AG04449 (cell line): ENCODE measurements at places on chromosomes 2 and 18.
A peak's percentile ranks its signal among the peaks of the same experiment; 100 is the strongest.

GRCh38 chr2:196369967-196370366 lies 198.6 kb upstream of the STK17B start:
- DNase-seq, result no peak

- no peak for DNase-seq
These were observed 463.1 kb upstream of the HS6ST1 start for GRCh38 chr2:128781585-128782385.

DNA sequence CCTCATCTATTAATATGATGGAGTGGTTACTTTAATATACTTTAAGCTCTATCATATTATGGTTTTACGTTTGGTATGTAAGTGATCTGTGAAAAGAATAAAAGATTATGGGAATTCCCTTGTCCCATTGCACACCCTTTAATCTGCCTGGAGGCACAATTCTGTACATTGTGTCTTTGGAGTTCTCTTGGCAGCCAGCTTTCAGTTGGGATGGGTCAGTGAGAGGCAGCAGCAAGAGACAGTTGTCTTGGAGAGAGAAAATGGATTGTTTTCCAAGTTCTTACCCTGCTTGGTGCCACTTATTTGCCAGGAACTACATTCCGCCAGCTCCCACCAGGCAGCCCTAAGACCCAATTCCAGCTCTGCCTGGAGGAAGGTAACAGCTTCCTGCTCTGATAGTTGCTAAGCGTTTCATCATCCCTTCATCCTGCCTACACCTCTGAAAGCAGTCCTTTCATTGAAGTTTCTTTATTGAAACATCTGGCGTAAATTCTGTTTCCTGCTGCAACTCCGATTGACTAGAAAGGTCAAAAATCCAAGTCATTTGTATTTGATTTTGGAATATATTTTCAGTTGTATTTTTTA lies 365.2 kb downstream of the AKAIN1 start:
- no peak for DNase-seq

GRCh38 chr18:59744271-59744721 lies 47.1 kb upstream of the CCBE1 start:
- DNase-seq, result peak; percentile 97

GRCh38 chr2:30530346-30530745 lies 83.3 kb downstream of the LCLAT1 start:
- no peak for DNase-seq

GRCh38 chr2:101502095-101502494 lies 27.2 kb upstream of the RFX8 start:
- DNase-seq, result no peak

DNA sequence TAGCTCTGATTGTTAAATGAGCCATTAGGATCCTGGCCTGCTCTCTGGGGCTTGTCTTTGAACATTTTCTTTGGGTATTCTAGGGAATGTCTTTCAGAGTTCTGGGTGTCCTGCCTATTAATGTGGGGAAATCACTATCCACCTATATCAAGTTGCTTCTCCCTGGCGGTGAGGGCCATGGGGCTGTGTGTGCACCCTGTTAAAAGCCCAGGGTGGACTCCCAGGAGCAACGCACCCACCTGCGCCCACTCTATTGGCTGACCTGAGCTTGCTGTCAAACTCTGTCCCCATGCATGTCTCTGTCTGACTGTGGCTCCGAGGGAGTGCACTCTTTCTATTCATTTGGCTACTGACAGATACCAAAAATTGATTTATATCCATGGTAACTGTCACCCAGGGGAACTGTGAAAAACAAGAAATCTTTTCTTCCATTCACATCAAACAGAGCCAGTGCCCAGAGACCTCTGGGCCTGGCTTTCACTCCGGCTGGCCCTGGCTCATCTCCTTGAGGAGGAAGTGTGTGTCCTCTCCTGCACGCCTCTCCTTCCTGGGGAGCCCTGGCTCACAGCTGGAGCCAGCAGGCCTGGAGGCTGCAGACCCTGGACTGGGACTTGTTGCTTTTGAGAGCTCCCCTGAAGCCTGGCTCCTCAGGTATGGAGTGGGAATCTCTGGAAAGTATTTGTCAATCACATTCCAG lies 10.5 kb upstream of the TOGARAM2 start:
- no peak for DNase-seq

DNA sequence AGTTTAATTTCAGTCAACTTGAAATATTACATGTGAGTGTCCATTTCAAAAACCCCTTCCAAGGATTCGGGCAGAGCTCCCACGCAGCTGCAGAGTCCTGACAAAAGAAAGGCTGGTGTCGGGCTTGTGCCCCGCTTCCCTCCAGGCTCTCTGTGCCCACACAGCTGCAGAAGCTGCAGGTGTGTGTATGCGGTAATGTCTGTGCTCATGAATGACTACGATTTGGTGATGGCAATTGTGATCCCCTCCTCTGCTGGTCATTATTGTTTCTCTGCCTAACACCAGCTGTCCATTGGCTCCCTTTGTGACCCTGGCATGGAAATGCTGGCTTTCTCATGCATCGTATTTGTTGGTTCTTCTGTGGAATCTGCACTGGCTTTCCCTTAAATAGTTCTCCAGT lies 224.8 kb downstream of the NUP35 start:
- no peak for DNase-seq

- no peak for DNase-seq
These were observed 672.9 kb upstream of the ACVR2A start for GRCh38 chr2:147171941-147172340.

DNA sequence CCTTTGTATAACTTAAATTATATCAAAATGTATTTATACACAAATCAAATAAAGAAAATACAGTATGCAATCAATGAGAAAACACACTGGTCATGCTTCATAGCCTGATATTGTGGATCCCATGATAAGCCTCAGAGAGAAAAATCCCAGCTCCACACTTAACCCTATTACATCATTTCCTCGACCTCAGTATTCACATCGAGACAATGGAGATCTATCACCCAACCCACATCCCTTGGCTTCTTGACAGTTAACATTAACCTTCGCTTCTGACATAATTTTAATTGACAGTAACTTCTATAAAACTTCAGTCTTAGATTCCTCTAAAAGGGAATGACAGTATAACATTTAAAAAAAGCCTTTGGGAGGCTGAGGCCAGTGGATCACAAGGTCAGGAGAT lies 11.6 kb downstream of the TMX3 start:
- no peak for DNase-seq

GRCh38 chr2:191740016-191740419 lies 62.1 kb downstream of the NABP1 start:
- no peak for DNase-seq

- no peak for DNase-seq
These were observed 218.1 kb downstream of the SP3 start for GRCh38 chr2:173747035-173747434.

DNA sequence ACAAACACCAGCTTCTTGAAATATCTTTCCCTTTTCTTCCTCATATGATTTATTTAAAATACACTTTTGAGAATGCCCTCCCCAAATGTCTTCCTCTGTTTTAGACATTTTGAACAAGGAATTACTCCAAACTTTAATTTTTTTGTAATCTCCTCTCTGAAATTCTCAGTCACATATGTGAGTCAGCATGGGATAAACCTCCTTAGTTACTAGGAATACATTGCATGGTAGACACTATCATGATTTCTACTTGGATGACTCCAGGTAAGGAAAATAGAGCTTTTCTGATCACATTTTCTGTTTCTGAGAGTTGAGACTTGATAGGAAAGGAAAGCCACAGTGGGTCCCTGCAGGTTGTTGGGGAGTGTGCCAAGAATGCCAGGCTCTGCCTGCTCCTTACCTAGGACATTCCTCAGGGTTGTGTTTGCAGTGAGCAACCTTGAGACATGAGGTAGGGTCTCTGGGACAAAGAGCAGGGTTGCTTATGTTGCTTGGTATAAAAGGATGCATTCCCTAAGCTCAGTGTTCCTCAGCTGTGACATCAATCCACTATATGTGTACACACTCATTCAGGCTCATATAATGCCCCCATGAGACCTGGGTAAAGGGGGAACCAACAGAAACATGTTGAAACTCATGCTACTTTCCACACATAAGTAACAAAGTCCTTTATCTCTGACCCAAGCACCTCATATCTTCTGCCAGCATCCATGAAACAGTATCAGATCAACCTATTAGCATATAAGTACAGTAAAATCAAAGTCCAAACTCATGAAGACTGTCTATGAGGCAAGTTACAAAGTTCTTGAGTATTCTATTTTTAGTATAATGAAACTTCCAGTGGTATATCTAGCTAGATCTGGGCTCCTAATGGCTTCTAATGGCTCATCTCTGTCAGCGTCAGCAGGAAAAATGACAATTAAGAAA lies 112.8 kb upstream of the SCN1A start:
- no peak for DNase-seq

- DNase-seq, result no peak
These were observed 269.4 kb upstream of the NRXN1 start for GRCh38 chr2:51301381-51301780.

- DNase-seq, result no peak
These were observed 795.6 kb downstream of the CPS1 start for GRCh38 chr2:211351987-211352386.

- no peak for DNase-seq
These were observed 56.3 kb upstream of the UBXN4 start for GRCh38 chr2:135685361-135685760.

DNA sequence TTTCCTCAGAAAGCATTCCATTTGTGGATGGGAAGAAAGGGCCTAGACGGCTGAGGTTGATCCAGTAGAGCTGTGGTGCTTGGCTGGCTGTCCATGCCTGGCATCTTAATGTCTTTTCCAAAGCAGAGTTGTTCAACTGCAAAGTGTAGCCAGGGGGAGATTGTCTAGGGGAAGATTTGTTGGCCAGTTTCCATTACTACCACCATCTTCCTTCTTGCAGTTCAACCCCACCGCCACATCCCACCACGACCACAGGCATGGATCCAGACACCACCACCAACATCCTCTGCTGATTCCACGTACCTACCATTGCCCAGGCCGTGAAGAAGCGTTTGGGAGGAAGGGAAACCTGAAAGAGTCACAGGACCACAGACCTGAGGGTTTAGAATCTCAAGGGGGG lies 50.7 kb upstream of the HAAO start:
- no peak for DNase-seq

GRCh38 chr2:25587361-25587760 lies 86.0 kb downstream of the DTNB start:
- DNase-seq, result no peak
